ENCODE measurements at places on chromosomes 1 and 21.

GRCh38 chr21:24450119-24450518 is 1157.2 kb downstream of the MRPL39 start:
- DNase-seq = no peak

- DNase-seq = no peak
Observed at GRCh38 chr1:66332548-66332901, 201.4 kb upstream of the SGIP1 start.

DNA sequence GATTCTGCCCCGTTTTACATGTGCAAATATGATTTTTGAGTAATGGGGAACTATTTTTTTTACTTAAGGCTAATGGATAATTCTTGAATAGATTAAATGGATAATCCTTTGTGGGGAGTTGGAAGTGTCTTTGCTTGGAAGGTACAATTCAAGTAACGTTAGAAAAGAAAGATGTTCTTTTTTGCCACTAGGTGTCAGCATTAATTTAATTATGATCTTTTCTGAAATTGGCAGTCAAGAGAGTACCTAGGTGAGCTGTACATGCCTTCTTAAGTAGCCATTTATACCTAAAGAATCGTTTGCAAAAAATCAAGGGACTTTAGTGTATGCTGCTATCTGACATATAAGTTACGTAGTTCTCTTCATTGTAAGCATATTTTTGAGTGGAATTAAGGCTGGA is 2.2 kb downstream of the FBXO28 start:
- DNase-seq = no peak

DNA sequence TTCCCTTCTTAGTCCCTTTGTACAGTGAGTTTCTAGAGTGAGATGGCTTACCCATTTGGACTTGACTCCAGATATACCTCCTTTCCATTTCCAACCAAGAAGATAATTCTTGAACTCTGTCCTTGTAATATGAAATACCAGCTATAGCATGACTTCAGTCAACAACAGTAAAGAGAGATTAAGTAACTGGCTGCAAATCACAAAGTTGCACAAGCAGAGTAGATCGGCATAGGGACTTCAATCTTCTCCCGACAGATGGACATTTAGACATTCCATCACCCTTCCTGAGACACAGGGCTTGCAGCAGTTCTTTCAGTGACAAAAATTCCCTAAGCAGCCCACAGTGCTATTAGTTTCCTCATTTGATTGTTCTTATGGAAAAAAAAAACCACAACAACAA is 44.6 kb downstream of the JAK1 start:
- no peak for DNase-seq

DNA sequence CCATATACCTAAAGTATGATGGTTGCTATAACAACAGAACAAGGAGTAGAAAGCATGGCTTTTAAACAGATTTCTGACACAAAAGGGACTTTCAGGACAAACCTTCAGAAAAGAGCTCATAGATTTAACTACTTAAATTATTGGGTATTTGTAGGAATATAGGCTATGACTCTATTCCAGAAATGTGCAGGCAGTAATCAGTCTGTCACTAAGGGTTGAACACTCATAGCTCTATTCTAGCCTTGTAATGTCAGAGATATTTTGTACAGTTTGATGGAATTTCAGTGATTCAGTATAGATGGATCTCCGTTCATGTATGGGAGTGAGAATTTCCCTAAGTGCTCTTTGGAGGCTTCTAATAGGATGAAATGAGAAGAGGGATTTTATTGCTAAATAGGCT is 82.8 kb downstream of the EXTL2 start:
- DNase-seq = no peak

GRCh38 chr21:43618940-43619339 is 40.3 kb downstream of the HSF2BP start:
- DNase-seq = no peak

DNA sequence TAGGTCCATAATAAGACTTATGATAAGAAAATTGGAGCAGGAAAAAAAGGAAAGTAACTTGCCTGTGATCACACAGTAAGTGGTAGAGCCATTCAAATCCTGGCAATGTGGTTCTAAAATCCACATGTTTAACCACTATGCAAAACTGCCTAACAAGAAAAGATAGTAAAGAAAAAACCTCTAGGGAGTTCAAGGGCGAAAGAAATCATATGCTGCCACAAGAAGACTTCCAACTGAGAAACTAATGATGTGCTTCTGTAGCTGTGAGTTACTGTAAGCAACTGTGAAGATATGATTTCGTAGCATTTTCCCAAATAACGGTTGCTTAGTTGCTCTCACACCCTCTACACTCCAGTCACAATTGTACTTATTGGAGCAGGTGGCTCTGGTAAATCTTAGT is 20.9 kb upstream of the LYPLAL1 start:
- DNase-seq = no peak

DNA sequence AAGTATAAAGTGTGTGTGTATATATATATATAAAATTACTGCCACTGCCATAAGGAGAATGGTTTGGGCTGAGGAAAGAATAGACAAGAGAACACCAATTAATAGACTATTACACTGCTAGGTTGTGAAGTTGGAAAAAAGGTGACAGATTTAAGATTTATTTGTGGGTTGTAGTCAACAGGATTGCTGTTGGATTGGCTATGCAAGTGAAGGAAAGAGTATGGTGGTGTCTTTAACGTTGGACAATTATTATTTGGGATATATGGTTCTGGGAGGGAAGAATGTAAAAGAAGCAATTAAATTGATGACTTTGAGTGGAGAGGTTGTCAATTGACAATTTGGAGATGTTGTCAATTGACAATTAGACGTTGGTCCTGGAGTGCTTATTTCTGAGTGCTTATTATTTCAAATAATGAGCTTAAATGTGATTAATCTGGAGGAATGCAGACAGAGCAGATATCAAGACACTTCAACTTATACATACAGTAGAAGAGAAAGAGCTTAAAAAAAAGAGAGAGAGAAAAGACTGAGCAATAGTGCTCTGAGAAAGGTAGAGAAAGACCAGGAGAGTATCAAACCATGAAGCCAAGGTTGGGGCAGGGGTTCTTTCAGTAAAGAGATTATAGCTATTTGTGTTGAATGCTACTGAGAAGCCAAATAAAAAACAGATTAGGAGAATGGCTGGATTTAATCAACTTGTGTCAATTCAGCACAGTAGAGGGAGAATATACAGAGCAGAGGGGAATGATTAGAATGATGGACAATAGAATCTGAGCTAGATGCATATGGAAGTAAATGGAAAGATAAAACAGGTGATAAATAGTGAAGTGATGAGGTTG is 9.7 kb downstream of the PTGS2 start:
- DNase-seq = no peak

DNA sequence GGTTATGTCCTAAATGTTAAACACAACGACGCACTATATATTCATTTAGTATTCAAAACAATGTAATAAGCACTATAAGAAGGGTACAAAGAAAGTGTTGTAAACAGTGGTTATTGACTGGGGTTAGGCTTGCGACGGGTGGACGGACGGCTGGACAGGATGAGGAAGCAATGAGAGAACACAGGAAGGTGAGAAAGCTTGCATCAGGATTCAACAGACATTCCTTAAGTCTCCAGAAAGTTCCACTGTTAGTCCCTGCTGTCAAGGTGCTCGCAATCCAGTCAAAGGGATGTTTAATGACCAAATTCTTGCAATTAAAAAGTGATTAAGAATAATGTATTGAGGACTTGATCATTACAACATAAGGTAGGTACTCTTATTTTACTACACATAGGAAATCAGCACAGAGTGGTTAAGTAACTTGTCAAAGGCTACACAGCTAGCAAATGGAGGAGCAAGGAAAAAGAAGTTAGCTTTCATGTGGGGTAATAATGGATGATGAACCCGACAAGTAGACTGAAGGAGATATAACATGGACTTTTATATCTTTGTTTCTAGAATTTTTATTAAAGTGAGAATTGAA is 994 bp upstream of the ACBD6 start:
- no peak for DNase-seq

DNA sequence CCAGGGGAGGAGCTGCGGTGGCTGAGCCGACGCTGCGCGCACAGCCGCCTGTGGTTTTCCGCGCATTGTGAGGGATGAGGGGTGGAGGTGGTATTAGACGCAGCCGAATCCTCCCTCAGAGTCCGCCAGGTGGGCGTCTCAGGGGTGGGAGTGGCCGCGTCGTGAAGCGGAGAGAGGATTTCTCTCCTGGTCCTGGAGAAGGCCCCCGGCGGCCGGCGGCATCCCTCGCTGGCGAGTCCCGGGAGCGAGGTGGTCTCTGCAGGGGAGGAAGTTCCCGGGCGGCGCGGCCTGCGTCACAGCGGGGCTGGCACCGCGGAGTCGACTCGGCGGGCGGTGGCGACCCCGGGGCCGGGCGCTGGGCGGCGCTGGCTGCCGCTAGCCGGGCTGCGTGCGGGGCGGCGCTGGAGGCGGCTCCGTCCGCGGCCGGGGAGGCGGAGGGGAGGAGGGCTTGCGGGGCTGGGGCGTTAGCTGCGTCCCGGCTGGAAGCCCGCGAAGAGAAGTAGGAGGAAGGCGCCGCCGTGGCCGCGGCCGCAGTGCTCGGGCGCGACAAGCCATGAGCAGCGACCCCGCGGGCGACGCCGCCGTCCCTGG is at the start of gene LRRC8C:
TSS of gene LRRC8C (plus strand) at position 464 of the 591 bp plus-strand sequence. CDS start 53,354 bp downstream, outside the sequence.
- DNase-seq = peak; percentile 89

- DNase-seq = no peak
Observed at GRCh38 chr21:31730712-31731055, 1.2 kb downstream of the SCAF4 start.

- no peak for DNase-seq
Observed at GRCh38 chr1:226157761-226158316, 28.7 kb downstream of the ACBD3 start.

GRCh38 chr1:85571828-85572227 is 8.7 kb upstream of the CCN1 start:
- no peak for DNase-seq

DNA sequence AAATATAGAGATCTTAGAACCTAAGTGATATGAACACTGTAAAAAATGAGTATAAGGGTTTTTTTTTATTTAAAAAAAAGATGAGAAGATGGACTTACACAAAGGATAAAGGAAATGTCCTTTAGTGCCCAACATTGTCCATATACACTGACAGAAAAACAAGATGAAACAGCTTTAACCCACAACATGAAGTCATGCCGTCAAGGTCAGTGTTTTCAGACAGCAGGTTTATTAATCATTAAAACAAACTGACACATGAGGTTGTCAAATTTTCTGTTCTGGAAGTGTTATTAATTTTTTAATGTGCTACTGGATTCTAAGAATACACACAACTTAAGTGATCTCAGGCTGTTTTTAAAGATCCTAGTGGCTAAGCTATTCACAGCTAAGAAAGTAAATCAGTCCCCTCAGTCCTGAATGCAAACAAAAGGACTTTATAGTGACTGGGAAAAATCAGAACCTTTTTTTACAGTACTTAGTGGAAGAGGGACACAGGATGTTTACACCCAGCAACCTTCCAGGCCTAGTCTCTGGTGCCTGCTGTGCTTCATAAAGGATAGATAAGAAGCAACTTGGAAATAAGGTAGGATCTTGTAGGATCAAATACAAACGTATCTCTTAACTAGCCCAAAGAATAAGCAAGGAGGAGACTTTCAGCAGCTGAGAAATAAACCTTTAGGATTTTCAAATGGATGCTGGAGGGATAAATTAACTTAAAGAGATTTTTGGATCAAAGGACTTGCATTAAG is 21.9 kb upstream of the PKN2 start:
- no peak for DNase-seq

DNA sequence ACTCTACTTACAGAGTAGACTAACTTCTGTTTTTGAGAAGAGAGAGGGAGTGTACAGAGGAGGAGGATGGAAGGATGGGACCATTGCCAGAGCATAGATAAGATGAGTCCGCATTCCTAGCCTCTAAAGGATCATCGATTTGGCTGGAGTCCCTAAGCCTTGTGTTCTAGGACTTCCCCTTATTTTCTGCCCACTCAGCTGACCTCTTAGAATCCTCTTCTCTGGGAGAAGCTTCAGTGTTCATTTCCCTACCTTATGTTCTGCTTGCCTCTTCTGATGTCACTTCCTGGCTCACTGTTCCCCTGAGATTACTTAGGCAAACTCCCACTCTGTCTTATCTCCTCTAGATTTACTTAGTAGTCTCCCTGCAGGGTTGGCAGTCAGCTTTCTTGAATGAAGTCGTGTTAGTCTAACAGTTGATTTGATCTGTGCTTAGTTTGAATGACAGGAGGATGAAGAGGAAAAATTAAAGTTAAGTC is 156.7 kb downstream of the SYT2 start:
- DNase-seq = no peak

DNA sequence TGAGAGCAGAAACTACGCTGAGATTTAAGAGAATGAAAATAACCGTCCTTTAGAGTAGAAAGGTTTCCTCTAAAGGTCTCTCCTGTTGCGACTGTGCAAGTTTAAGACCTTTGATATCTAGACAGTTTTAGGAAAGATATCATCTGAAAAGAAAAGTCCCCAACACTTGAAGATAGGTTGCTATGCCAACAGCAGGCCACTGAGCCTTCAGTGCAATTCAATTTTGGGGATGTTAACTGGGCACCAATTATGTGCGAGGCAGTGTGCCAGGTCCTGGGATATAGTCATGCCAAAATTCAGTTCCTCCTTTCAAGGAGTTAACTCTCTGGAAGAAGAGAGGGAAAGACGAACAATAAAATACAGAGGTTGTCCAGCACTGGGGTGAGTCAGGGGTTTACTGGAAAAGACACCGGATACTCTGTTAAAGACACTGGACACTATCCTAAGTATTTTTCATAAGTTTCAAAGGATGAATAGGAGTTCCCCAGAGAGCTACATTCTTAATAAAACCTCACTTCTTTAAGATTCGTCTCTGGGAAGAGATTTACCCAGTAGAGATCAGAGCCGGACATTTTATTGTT is 25.5 kb upstream of the ZNF281 start:
- DNase-seq = no peak

- no peak for DNase-seq
Observed at GRCh38 chr1:248793592-248793991, 32.1 kb downstream of the SH3BP5L start.

All from psoas muscle (tissue), 8 donors.